Kasumi-1 (cell line): ENCODE measurements at places on chromosomes 7 and 10.

- DNase-seq: no peak
Observed at GRCh38 chr7:4204513-4205165, 477.5 kb upstream of the FOXK1 start.

DNA sequence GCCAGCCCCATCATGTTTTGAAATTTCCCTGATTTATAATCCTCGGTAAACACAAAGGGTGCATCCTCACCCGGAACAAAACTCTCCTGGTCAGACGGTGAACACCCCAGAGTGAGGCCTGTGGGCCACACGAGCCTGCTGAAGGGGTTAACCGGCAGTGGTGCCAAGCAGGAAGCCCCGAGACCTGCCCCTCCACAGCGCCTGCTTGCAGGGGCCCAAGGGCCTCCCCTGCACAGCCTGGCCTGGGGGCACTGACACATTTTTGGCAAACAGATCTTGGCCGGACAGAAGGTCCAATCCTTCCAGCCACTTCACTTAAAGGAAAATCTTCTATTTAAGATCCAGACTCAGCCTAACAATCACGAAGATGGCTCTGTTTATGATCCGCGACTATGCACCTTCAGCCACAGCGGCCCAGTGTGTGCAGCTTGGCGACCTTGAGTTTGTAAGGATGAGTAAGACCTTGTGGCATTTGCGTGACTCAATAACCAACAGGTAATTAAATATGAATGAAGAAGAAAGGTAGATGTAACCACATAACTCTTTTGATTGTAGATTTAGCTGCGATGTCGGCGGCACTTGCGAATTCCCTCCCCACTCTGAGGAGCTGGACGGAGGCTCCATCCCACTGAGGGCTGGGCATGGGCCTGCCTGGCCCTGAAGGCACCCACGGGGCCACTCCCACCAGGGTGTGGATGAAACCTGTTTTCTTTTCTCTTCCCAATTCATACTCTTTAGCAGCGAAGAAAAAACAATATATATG is 328.2 kb downstream of the DNAJB6 start:
- no peak for DNase-seq

DNA sequence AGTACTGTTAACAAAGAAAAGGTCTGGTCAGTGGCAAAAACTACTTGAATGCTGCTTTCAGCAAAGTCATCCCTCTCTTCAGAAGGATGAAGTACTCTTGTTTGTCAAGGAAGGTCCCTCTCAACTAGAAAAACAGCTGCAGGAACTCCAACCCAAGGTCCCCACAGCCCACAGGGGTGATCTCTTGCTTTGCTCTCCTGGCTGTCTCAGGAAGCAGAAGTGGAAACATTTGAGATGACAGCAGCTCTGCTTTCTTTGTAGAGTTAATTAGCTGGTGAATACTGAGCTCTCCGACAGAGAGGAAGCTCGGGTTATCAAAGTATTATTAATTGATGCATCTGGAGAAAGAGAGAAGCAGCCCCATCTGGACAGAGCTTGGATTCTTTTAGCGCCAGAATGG is 25.4 kb upstream of the LRGUK start:
- peak; percentile 49 for DNase-seq

GRCh38 chr10:114174695-114175188 is 739 bp upstream of the CCDC186 start:
- DNase-seq: peak; percentile 74

- peak; percentile 99 for DNase-seq
Observed at GRCh38 chr10:92757066-92757710, 67.4 kb downstream of the HHEX start.

DNA sequence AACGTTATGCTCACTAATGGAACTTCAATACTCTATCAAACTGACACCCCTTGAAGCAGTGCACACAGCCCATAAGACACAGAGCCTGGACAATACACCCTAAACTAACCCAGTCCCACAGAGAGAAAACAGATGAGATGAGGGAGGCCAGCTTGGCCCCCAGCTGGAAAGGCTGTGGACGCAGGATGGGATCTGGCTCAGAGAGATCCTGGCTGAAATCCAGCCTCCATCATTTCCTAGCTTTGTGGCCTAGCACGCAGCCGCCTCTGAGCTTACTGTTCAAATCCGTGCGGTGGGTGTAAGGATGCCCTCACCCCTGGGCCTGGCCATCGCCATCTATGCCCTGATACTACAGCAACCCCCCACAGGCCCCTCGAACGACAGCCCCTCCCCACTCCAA is 32.7 kb downstream of the SNX8 start:
- DNase-seq: no peak

- DNase-seq: no peak
Observed at GRCh38 chr10:100875484-100876166, 37.1 kb upstream of the SLF2 start.
